ENCODE measurements at places on chromosomes 11 and 22.
A peak's percentile ranks its signal among the peaks of the same experiment; 100 is the strongest.

DNA sequence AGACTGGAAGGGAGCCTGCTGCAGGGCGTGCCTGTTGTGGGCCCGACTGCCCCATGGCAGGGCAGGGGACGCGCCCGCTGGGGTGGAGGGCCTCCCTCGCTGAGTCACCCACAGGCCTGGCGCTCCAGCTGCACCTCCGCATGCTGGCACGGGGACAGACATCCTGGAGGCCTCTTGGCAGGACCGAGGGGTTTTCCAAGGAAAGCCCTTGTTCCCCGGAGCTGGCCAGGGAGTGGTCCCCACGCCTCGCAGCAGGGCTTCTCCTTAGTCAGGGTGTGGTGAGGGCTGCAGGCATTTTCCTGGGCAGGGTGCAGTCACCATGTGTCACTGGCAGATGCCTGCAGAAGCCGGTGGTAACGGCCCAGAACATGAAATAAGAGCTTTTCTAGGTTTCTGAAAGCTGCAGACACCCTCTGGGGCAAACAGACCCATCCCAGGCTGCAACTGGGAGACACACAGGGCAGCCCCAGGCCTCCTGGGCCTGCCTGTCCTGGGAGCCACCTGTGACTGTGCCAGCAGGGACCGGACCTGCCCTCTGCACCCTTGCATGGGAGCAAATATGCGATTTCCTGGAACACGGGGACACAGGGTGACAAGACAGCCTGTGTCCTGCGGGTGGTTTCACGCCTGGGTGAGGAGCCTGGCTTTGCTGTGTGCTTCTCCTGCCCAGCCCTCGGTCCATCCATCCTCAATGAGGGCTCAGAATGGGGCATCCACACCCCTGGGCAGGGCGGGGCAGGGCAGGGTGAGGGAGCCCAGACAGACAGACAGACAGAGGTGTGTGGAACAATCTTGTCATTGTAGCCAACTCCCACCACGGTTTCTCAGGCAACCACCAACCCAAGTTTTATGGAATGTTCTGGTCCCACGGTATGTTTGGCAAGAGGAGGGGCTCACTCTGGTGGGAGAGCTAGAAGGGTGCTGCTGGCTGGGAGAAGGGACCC lies 43.2 kb upstream of the FADD start:
- H3K4me3 ChIP-seq: no peak overlapping the region
- H3K27me3 ChIP-seq: no peaks in the 10 kb centered on the region
- no peak for DNase-seq

DNA sequence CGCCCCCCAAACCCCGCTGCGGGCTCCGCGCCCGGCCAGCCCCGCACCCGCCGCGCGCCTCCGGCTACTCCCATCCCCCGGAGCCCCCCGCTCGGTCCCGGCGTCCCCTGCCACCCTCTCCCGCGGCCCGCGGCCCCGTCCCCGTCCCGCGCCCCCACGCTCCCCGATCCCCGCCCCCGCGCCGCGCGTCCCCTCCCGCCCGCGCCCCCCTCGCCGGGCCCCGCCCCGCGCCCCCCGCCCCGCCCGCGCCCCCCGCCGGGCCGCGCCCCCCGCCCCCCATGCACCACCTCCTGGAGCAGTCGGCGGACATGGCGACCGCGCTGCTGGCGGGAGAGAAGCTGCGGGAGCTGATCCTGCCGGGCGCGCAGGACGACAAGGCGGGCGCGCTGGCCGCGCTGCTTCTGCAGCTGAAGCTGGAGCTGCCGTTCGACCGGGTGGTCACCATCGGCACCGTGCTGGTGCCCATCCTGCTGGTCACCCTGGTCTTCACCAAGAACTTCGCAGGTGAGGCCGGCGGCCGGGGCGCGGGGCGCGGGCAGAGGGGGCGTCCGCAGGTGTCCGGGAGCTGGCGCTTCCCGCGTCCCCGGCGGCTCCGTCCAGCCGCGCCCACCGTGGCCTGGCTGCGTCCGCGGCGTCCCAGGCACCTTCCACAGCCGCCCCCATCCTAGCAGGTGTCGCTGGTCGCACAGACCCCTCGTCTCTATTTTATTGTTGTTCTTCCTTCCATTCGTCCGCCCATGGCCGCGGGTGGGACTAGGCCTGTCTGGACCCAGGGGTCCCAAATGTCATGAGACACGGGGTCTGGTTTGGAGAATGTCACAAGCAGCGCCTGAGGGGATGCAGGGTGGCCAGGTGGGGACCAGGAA lies at the start of gene PANX2:
TSS of gene PANX2 (plus strand) at position 279 of the 866 bp plus-strand sequence. CDS start at position 279, 0 bp downstream.
- no peak within 1 kb of the TSS for H3K27ac ChIP-seq
- H3K4me3 ChIP-seq: peak within 1 kb of the TSS; percentile 51
- no peak for DNase-seq
- peaks cover 11% of the 10 kb centered on the region for H3K4me1 ChIP-seq
- peaks cover 72% of the 10 kb centered on the region for H3K27me3 ChIP-seq

DNA sequence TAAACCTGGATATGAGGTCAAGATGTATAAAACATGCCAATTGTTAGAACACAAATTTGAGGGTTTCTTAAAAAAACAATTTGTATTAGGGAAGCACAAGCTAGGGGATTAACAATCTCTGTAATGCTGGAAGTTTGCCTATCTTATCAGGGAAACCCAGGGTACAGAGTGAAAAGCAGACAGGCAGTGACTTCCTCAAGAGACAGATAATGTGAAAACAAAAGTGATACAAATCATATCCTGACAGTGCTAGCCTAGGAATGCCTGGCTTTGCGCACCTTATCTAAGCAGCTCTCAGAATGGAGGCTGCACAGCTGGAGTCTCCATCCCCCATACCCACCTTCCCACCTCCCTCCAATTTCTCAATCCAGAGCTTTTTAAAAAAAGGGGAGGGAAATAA lies 22.5 kb upstream of the RBX1 start:
- H3K27ac ChIP-seq: no peak overlapping the region
- no peaks in the 10 kb centered on the region for H3K27me3 ChIP-seq
- H3K36me3 ChIP-seq: peaks cover 30% of the 10 kb centered on the region
- H3K4me1 ChIP-seq: no peaks in the 10 kb centered on the region
- no peak overlapping the region for H3K4me3 ChIP-seq

GRCh38 chr11:126310200-126310991 lies 6.5 kb downstream of the DCPS start:
- no peak for DNase-seq
- H3K27me3 ChIP-seq: no peaks in the 10 kb centered on the region
- H3K36me3 ChIP-seq: peaks cover 6% of the 10 kb centered on the region
- no peak overlapping the region for H3K27ac ChIP-seq
- no peaks in the 10 kb centered on the region for H3K4me1 ChIP-seq

GRCh38 chr11:77179048-77179447 lies 51.0 kb downstream of the MYO7A start:
- no peak overlapping the region for H3K4me3 ChIP-seq
- H3K27me3 ChIP-seq: no peaks in the 10 kb centered on the region
- H3K4me1 ChIP-seq: peaks cover 13% of the 10 kb centered on the region
- no peak for DNase-seq

GRCh38 chr22:31738566-31738965 lies 11.4 kb downstream of the PRR14L start:
- H3K27me3 ChIP-seq: no peaks in the 10 kb centered on the region
- DNase-seq: no peak
- no peak overlapping the region for H3K4me3 ChIP-seq

DNA sequence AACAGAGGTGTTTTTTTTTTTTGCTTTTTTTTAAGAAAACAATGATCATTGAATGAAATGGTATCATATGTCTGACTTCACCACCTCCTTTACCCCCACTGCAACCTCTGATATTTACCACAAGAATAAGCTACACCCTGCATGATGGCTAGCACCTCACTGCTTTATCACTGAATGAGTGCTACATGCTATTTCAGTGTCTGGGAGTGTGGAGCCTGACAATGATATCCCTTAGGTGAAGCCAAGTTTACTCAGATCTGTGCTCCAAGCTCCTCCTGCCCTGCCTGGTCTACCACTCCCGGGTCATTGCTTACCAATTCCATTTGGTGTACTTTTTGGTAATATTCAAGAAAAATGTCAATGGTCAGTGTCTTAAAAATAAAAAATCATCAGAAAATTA lies 21.1 kb downstream of the MMP20 start:
- H3K27ac ChIP-seq: no peak overlapping the region
- no peak for DNase-seq
- H3K4me3 ChIP-seq: no peak overlapping the region
- H3K27me3 ChIP-seq: no peaks in the 10 kb centered on the region

- H3K36me3 ChIP-seq: peaks cover 9% of the 10 kb centered on the region
- H3K27me3 ChIP-seq: no peaks in the 10 kb centered on the region
- H3K27ac ChIP-seq: no peak overlapping the region
- no peak for DNase-seq
- no peaks in the 10 kb centered on the region for H3K4me1 ChIP-seq
- H3K4me3 ChIP-seq: no peak overlapping the region
Observed at GRCh38 chr22:25166266-25167040, 33.2 kb upstream of the CRYBB3 start.

- DNase-seq: no peak
- H3K4me1 ChIP-seq: peaks cover 99% of the 10 kb centered on the region
- H3K27me3 ChIP-seq: peaks cover 5% of the 10 kb centered on the region
- peak overlapping the region; percentile 98 for H3K27ac ChIP-seq
- peak overlapping the region; percentile 75 for H3K4me3 ChIP-seq
- peaks cover 26% of the 10 kb centered on the region for H3K36me3 ChIP-seq
Observed at GRCh38 chr22:24429411-24430365, 2.3 kb downstream of the ADORA2A start.

- no peak overlapping the region for H3K27ac ChIP-seq
- no peaks in the 10 kb centered on the region for H3K36me3 ChIP-seq
- no peak overlapping the region for H3K4me3 ChIP-seq
- H3K4me1 ChIP-seq: peaks cover 13% of the 10 kb centered on the region
- no peaks in the 10 kb centered on the region for H3K27me3 ChIP-seq
Observed at GRCh38 chr11:64534391-64534801, 56.6 kb upstream of the SLC22A12 start.

DNA sequence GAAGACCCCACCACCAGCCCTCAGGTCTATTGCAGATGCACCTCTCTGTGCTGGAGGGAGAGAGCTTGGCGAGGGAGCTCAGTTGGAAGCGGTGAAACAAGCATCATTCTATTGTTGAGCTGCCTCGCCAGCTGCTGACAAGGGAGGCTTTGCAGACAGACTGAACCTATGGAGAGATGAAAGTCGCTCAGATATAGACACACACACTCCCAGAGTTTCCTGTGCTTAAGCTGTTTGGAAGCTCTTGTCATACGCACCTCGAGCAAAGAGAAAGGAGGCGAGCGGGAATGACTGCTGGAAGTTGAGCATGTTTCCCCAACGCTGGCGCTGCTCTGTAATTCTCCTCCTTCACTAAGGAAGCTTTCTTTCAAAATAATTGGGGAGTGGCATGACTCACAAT lies 126.1 kb downstream of the TRIM29 start:
- H3K27me3 ChIP-seq: peaks cover 15% of the 10 kb centered on the region
- no peak for DNase-seq
- no peak overlapping the region for H3K4me3 ChIP-seq
- no peaks in the 10 kb centered on the region for H3K36me3 ChIP-seq

DNA sequence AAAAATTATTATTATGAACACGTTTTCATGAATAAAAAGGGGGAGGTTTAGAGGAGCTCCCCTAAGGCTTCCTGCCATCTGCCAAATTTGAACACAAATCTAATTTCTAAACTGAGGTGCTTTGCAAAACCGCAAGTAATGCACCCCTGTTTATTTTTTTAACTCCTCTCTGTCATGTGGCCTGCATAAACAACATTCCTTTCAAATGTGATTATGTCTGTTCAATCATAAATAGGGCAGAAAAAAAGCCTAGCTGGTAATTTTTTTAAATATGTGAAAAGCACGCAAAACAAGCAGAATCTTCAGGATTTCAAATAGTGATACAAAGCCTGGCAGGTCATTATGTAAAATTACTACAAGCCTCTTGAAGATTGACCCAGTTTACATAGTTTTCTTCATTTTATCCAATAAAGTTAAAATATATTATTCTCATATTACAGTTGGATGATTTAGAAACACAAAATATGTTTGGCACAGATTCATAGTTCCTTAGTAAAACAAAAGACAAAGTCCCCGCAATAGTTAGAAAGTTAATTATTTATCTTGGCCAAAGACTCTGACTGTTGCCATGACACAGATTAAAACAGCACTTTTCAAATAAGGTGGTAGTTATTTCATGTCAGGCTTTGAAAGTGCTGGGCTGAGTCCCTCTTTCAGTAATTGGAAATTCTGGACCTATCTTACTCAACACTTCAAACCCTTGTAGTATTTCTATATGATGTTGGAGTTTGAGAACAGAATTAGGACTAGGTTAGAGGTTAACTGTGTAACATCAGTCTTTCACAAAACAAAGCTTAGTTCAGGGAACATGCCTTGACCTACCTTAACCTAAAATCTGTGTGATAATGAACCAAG lies 200.3 kb upstream of the MPPED2 start:
- no peak for DNase-seq
- H3K4me3 ChIP-seq: no peak overlapping the region
- no peaks in the 10 kb centered on the region for H3K4me1 ChIP-seq
- no peak overlapping the region for H3K27ac ChIP-seq

DNA sequence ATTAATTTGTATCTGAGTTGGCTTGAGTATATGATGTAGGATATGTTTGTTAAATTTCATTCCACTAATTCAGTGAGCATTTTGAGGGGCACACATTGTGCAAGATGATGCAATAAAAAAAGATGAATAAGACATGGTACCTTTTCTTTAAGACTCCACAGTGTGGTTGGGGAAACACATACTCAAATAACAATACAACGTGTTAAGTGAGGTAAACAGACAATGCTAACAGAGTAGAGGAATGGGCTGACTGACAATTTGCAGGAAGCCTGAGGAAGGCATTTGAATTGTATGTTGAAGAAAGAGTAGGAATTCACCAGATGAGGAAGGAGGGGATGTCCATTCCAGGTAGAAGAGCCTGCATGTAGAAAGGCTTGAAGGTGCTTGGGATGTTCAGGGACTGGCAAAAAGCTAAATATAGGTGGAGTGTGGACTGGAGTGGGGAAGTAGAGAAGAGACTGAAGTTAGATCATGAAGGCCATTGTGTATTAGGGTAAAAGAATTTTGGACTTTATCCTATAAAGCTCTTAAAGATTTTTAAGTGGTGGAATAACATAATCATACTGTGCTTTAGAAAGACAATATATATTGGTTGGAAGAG lies 6.8 kb downstream of the RNF169 start:
- H3K27me3 ChIP-seq: no peaks in the 10 kb centered on the region
- no peaks in the 10 kb centered on the region for H3K36me3 ChIP-seq
- DNase-seq: no peak
- H3K4me3 ChIP-seq: no peak overlapping the region
- no peaks in the 10 kb centered on the region for H3K4me1 ChIP-seq

GRCh38 chr22:48744283-48744641 lies 1083.4 kb downstream of the BRD1 start:
- H3K4me1 ChIP-seq: no peaks in the 10 kb centered on the region
- no peak overlapping the region for H3K27ac ChIP-seq
- DNase-seq: no peak

All from thymus (tissue), 14 donors.